GM03348 (cell line): ENCODE measurements at places on chromosomes 2 and 18.
A peak's percentile ranks its signal among the peaks of the same experiment; 100 is the strongest.

DNA sequence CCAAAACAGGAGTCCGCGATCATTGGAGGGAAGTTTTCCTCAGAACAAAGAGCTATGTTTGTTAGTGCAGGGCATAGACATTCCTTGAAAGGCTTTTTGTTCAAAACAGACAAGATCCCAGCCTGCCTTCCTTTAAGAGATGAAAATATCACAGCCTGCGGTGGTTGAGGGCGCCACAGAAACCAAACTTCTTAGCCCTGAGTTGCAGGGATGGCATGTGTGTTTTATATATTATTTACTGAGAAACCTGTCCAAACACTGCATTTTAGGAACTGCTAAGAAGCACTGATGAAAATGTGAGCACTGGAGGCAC is 57.5 kb upstream of the TMEM178A start:
- no peak for DNase-seq

- no peak for DNase-seq
These were observed 9.7 kb upstream of the ATP6V1B1 start for GRCh38 chr2:70926042-70926441.

DNA sequence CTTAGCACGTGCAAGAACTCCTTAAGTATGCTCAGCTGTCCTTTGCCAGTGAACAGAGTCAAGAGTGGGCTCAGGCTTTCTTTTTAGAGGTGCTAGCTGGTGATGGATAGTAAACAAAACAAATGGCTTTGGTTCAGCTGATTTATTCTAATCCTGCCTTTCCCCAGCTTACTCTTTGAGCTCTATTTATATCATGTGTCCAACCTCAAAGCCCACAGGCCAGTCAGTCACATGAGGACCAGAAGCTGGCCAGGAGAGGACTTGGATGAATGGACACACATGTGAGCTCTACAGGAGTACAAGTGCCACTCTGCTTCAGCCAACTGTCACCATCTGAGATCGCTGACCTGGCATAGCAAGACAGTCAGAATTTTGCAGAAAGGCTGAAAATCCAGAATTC is 59.4 kb downstream of the STK39 start:
- DNase-seq, result no peak

DNA sequence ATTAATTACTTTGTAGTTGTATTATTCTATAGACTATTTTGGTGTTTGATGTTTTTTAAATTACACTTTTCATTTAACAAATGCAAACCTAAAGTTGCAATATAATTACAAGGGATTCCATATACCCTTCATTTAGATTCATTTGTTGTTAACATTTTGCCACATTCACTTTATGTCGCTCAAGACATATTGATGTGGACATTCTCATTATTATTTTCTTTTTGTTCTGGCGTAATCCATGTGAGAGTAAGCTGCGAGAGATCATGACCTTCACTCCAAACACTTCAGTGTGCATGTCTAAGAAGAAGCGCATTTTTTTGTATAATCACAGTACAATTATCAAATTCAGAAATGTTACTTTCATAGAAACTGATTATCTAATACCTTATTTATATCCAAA is 280.6 kb downstream of the CALCRL start:
- DNase-seq, result no peak

DNA sequence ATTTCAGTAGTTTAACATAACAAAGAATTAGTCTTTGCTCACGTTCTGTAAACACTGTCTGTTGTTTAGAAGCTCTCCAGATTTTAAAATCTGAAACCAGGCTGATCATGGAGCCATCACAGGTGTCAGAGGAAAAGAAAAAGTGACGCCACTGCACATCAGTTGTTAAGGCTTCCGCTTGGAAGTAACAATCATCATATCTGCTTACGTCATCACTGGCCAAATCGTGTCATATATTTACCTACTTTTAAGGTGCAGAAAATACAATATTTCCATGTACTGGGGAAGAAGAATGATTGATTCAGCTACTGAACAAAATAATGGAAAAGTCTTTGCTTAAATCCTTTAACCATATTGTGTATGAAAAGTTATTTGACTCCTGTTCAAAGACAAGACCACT is 382.6 kb upstream of the MC4R start:
- no peak for DNase-seq

DNA sequence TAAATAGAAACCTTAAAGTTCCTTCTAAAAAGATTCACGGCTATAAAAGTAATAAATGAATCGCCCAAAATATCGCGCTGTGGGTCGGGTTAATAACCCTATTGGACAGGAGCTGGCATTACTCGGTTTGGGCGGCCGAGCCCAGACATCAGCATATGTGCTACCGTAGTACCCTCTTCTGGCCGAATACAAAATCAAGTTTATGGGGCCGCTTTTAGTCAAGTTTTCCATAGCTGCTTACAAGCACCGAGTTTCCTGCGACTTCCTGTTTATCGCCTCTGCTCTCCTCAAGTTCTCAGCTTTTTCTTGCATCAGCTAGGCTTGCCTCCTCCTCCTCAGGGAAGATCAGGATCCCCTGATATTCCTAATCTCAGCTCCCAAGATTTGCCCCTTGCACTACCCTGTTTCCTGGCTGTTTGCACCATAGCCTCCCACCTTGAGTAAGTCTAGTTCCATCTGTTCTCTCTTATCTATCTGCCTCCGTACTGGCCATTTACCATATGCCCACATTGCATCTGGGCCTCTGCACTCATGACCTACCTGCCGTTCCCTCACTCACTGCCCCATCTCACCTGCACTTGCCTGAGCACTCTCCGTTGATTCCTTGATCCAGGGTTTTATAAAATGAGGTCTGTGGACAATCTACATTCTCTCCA is 56.1 kb downstream of the SLC35F5 start:
- DNase-seq, result no peak

DNA sequence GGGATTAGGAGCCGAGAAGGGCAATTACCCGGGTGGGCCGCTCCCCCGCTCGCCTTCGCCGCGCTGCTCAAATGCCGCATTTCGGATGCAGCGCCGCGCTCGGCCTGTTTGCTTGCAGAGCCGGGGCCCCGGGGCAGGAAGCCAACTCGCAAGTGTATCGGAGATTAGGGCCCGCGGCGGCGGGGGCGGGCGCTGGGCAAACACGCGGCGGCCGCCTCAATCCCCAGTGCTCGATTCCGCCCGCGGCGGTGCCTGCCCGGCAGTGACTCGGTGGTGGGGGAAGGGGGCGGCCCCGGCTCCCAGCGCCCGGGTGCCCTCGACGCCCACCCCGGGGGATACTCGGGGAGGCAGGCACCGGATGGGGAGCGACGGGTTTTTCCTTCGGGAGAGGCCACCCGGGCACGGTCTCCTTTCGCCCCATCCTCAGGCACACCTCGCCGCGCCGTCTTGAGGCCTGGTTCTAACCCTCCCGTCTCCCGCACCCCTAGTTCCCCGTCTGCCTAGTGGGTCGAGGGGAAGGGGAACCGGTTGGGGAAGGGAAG is 26.6 kb upstream of the NOTO start:
- peak; percentile 83 for DNase-seq

DNA sequence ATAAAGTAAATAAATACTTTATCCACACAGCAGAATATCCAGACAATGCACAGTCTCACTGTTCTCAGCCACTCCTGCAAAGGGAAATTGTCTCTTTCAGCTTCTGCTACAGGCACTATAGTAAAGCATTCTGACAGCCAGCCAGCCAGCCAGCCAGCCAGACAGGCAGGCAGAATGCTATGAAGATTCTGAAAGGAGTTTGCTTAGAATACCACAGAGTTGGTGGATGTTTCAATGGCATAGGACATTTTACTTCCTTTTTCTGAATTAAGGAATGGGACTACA is 116.1 kb upstream of the CYP26B1 start:
- DNase-seq, result peak; percentile 16

GRCh38 chr2:238027591-238028415 is 33.0 kb upstream of the SCLY start:
- DNase-seq, result no peak
